ENCODE measurements at places on chromosomes 16 and 17. TPM values are rescaled to one million over a fixed set of nuclear protein-coding genes. Genes with fewer than 3 reads are reported as not detected.

The DOC2A gene
- total RNA-seq: 0.16 TPM

The FKBP10 gene
- total RNA-seq: not detected

The PTX4 gene
- not detected for total RNA-seq

The FOXJ1 gene
- total RNA-seq: 1.3 TPM

DNA sequence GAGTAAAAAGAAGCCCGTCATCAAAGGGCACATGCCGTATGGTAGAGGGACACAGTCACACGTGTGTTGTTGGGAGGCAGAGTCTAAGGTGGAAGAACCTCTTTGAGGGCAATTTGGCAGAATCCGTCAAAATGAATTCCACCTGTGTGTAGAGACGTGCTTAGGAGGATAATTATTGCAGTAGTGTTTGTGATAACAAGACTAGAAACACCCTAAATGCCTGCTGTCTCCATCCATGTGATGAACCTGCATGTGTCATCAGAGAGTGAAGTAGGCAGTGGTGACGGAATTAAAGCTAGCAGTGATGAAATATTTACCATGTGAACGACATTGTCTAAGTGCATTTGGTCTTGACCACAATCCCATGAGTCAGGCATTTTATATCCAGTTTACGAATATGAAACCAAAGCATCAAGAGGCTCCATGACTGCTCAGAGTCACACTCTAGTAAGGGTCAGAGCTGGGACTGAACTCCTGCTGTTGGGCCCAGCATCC lies 61.3 kb upstream of the ADORA2B start:
- H3K4me1 ChIP-seq: peaks cover 11% of the 10 kb centered on the region
- peak overlapping the region; percentile 16 for H3K27ac ChIP-seq
- DNase-seq: no peak
- H3K36me3 ChIP-seq: peaks cover 2% of the 10 kb centered on the region
- peaks cover 22% of the 10 kb centered on the region for H3K27me3 ChIP-seq

DNA sequence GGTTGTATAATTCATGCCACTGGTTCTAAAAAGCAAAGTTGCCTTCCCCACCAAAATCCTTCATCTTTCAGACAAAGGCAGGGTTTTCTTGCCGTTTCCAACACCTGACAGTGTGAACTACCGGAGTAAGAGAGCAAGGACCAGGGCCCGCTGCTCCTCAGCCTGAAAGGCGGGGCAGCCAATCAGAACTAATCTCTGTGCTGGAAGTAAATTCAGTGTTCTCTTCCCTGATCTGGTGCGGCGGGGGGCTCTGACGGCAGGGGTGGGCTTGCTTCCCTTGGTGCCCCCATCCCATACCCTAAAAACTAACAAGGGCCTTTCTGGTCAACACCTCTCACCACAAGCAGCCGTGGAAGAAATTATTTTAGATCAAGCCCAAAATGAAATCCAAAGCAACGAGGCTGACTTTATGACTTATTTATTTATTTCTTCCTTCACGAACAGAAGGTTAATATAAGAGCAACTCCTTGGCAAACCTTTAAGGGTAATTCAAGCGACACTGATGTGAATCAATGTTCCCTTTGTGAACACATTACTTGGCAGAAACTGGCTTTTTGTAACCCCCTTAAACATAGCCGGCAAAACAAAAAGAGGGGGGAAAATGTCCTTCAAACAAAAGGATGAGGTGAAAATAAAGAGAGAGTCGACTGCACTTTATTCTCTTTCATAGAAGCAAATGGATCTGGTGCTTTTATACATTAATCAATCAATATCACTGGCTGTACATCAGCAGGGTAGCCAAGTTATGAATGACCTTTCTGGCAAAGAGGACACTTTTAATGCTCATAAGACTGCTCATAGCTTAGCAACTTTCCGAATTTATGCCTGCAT lies 189.9 kb downstream of the ZFHX3 start:
- H3K27me3 ChIP-seq: peaks cover 41% of the 10 kb centered on the region
- H3K27ac ChIP-seq: no peak overlapping the region
- no peaks in the 10 kb centered on the region for H3K36me3 ChIP-seq
- H3K4me1 ChIP-seq: peaks cover 7% of the 10 kb centered on the region
- DNase-seq: no peak

- no peak overlapping the region for H3K4me3 ChIP-seq
- no peak for DNase-seq
- no peaks in the 10 kb centered on the region for H3K36me3 ChIP-seq
- peaks cover 2% of the 10 kb centered on the region for H3K4me1 ChIP-seq
- H3K27me3 ChIP-seq: no peaks in the 10 kb centered on the region
- H3K27ac ChIP-seq: no peak overlapping the region
Measured at GRCh38 chr17:81043725-81044427, 8.9 kb downstream of the BAIAP2 start.

- DNase-seq: no peak
- no peak overlapping the region for H3K27ac ChIP-seq
- H3K36me3 ChIP-seq: no peaks in the 10 kb centered on the region
- no peaks in the 10 kb centered on the region for H3K4me1 ChIP-seq
- no peaks in the 10 kb centered on the region for H3K27me3 ChIP-seq
Measured at GRCh38 chr16:35377142-35377541, 1917.7 kb downstream of the TP53TG3F start.

GRCh38 chr16:54355251-54355650 lies 68.7 kb upstream of the IRX3 start:
- peaks cover 10% of the 10 kb centered on the region for H3K27me3 ChIP-seq
- no peak for DNase-seq
- no peak overlapping the region for H3K27ac ChIP-seq

DNA sequence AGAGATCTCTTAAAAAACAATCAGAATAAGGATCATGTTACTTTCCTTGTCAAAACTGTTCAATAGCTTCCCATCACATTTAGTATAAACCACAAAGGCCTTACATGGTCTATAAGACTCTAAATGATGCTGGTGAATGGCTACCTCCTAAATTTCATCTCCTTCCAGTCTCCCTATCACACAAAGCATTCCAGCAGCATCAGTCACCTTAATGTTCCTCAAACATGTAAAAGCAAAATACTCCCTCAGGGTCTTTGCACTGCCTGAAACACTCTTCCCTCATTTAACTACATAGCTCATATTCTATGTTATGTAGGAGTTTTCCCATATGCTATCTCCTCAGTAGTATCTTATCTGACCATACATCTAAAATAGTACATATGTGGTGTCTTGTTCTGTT lies 53.5 kb upstream of the INTS2 start:
- peaks cover 18% of the 10 kb centered on the region for H3K4me1 ChIP-seq
- peaks cover 10% of the 10 kb centered on the region for H3K36me3 ChIP-seq
- DNase-seq: no peak
- peak overlapping the region; percentile 67 for H3K27ac ChIP-seq

GRCh38 chr16:83606486-83607030 lies 201.2 kb upstream of the HSBP1 start:
- DNase-seq: no peak
- peaks cover 11% of the 10 kb centered on the region for H3K27me3 ChIP-seq
- no peaks in the 10 kb centered on the region for H3K36me3 ChIP-seq
- H3K4me1 ChIP-seq: no peaks in the 10 kb centered on the region
- no peak overlapping the region for H3K27ac ChIP-seq
- no peak overlapping the region for H3K4me3 ChIP-seq

DNA sequence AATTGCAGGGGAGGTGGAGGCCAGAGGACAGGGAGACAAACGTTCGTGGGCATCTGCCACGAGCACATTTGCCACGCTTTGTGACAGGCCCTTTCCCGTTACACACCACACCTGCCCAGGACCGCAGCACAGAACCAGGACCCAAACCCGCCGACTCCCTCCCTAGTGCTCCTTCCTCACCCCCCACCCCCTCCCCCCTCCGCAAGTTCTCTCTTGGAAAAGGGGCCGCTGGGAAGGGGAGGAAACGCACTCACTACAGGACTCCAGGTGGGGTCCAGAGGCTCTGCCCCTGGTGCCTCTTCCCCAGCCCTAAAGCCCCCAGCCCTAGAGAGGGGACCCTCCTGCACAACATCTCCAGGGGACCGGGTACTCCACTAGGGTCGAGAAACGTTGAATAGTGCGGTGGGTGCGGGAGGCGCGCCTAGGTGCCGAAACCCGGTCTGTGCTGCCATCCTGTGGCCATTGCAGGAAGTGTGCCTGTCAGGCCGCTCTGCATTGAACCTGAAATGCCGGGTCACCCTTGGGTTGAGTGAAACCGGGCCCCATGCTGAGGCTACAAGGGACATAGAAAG lies 21.9 kb upstream of the EIF1 start:
- H3K27ac ChIP-seq: peak overlapping the region; percentile 99
- peaks cover 25% of the 10 kb centered on the region for H3K4me1 ChIP-seq
- H3K27me3 ChIP-seq: no peaks in the 10 kb centered on the region
- H3K36me3 ChIP-seq: no peaks in the 10 kb centered on the region

DNA sequence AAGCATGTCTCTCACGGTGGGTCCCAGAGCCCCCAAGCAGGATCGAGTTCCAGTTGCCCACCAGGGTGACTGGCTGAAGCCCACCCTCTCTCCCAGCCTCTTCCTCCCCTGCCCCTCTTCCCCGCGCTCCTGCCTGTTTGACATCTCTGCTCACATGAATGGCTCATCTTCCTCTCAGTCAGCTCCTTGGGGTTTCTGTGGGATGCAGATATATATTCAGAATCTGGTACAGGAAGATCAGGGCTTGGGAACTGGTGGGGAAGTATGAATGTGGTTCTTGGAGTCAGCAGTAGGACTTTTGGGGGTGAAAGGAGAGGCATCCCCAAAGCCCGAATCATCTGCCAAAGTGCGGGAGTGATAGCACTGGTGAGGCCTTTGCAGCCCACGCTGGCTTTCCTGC lies 158.9 kb upstream of the CIBAR2 start:
- peaks cover 2% of the 10 kb centered on the region for H3K4me1 ChIP-seq
- no peak overlapping the region for H3K4me3 ChIP-seq
- H3K27me3 ChIP-seq: peaks cover 36% of the 10 kb centered on the region
- no peak overlapping the region for H3K27ac ChIP-seq
- DNase-seq: no peak

GRCh38 chr16:30481381-30481780 lies 8.8 kb downstream of the ITGAL start:
- H3K27me3 ChIP-seq: no peaks in the 10 kb centered on the region
- H3K27ac ChIP-seq: peak overlapping the region; percentile 56
- peaks cover 26% of the 10 kb centered on the region for H3K4me1 ChIP-seq
- no peak for DNase-seq
- H3K36me3 ChIP-seq: peaks cover 8% of the 10 kb centered on the region
- H3K4me3 ChIP-seq: no peak overlapping the region

DNA sequence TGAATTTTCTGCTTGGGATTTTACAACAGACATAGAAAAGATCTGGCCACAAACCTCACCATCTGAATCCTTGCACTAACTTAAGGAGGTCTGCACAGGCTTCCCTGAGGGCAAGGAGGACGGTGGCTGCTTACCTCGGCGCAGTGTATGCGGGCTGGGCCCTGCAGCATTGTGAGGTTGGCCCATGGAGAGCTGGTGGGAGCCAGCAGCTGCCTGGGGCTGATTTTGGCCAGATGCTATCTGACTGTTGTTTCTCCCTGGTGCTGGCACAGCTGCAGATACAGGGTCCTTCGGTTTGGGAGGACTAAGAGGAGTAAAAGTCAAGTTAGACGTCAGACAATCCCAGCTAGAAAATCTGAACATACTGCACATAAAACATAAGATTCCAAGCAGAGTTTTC lies 79.8 kb downstream of the ARHGAP17 start:
- H3K27ac ChIP-seq: no peak overlapping the region
- H3K4me1 ChIP-seq: peaks cover 2% of the 10 kb centered on the region
- H3K4me3 ChIP-seq: no peak overlapping the region
- H3K27me3 ChIP-seq: no peaks in the 10 kb centered on the region

GRCh38 chr16:82081264-82081663 lies 46.2 kb downstream of the HSD17B2 start:
- DNase-seq: no peak
- no peaks in the 10 kb centered on the region for H3K4me1 ChIP-seq
- H3K4me3 ChIP-seq: no peak overlapping the region
- peaks cover 20% of the 10 kb centered on the region for H3K27me3 ChIP-seq
- H3K27ac ChIP-seq: no peak overlapping the region

Data from T-helper 17 cell (primary cell).